ENCODE measurements at places on chromosomes 7 and 10.
A peak's percentile ranks its signal among the peaks of the same experiment; 100 is the strongest.

- DNase-seq: peak; percentile 93
Measured at GRCh38 chr7:80312139-80312661, 177.6 kb downstream of the GNAI1 start.

DNA sequence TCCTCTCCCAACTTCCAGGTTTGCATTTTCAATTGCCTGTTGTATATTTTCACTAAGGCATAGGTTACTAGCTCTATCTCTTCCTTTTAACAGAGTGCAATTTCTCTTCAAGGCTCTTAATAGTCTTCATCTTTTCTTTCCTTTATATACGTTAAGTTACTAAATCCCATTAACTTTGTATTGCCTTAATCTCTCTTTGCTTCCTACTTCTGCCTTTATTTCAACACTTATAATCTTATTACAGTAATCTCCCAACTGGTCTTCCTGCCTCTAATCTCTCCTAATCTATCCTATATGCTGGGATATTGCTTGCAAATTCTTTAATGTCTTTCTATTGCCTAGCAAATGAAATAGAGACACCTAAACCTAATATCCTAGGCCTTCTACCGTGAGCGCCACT lies 26.1 kb downstream of the ST7 start:
- no peak for DNase-seq

- DNase-seq: no peak
Measured at GRCh38 chr10:120793088-120793487, 58.1 kb upstream of the WDR11 start.

- no peak for DNase-seq
Measured at GRCh38 chr10:86254526-86255174, 111.9 kb downstream of the GRID1 start.

- peak; percentile 27 for DNase-seq
Measured at GRCh38 chr7:129376076-129376777, 58.0 kb upstream of the STRIP2 start.

DNA sequence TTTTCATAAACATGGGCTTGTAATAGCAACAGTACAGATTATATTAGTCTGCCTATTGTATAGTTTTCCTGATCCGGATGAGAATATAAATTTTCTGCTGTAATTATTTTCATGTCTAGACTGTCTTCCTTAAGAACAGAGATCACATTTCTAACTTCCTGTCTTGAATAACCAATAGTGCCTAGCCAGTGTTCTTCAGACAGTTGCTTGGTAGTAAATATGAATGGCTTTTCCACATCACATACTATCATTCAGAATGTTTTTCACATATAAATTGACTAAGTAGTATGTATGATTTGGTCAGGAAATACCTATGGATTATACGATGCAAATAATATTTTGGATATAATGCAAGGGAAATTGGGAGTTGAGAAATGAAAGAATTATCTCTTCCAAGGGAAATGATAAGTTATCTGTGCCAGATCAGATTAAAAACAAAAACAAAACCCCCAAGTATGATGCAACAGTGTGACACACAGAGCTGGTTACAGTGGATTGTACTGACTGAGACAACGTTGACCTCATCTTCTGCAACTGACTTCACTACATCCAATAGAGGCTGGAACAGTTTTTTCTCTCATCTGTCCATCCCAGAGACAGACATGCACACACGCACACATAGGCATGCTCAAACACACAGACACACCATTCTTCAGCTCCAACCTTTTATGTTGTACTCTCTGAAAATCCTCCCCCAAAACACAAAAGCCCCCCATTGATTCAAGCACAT lies 16.4 kb downstream of the ITGA8 start:
- DNase-seq: peak; percentile 32

- no peak for DNase-seq
Measured at GRCh38 chr10:116593139-116593740, 2.5 kb downstream of the PNLIPRP1 start.
